ENCODE measurements at places on chromosomes 4 and X.

DNA sequence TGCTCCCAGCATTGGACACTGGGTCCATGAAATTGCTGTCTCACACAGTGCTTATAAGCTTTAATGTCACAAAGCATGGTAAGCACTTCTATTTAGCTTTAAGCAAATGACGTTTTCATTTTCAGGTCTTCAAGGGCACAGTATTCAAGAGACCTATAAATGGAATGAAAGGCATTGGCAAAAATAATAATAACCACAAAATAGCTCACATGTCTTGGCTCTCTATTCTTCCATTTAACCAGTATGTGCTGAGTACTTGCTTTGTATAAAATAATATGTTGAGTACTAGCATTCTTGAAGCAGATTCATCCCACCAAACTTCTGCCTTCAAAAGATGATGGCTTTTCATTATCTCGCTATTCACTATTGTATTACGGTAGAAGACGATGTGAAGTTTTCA lies 203.0 kb downstream of the ADAMTS3 start:
- DNase-seq, result no peak

DNA sequence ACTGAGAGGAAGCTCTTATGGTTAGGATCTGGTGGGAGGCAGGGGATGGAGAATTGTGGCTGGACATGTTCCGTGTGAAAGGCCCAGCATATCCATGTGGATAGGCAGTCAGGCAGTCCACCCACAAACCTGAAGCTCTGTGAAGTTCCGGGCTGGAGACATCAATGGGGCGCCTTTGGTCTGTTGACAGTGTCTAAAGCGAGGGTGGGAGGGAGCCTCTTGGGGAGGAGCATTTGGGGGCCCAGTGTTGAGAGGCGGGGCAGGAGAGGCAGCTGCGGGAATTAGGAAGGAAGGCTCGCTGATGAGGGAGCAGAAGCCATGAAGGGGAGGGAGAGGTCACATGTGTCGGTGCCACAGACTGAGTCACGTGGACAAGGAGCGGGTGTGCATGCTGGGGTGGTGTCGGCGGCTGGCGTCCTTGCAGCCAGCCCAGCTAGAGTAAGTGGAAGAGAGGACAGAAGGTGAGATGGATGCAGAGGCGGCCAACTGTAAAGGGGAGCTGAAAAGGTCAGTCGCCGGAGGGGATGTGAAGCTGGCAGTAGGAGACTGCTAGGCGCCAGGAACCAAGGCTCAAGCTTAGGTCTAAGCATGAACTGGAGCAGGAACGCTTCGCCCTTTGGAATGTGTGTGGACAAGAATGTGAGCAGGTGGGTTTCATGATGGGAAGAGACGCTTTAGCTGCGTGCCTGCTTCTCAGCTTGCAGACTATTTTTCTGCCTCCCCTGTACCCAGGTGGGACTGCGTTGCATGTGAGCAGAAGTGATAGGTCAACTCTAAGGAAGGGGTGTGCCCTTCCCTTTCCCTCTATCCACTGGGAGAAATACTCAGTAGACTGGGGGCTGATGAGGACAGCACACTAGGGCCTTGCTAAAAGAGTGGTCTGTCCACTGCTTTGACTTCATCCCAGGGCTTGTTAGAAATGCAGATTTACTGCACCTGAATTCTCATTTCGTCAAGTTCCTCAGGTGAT lies 44.0 kb upstream of the TLR2 start:
- DNase-seq, result no peak

GRCh38 chr4:128751354-128751753 lies 58.1 kb upstream of the JADE1 start:
- no peak for DNase-seq

- DNase-seq, result no peak
Observed at GRCh38 chrX:19756597-19757131, 130.7 kb downstream of the SH3KBP1 start.

DNA sequence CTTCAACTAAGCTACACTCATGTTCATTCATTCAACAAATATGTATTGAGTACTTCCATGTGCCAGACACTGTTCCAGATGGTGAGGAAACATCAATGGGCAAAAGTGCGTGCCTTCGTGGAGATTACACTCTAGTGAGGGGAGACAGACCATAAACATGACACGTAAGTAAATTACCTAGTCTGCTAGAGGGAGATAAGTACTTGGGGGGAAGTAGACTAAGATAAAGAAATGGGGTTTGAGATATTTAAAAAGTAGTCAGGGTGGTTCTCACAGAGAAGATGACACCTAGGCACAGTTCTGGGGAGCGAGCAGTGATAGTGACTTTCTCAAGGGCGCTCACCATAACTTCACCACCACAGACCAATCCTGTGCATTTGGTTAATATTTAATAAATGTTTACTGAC lies 11.7 kb downstream of the JCHAIN start:
- DNase-seq, result no peak
